ENCODE measurements at places on chromosomes 6 and 20. TPM values are rescaled to one million over a fixed set of nuclear protein-coding genes. Genes with fewer than 3 reads are reported as not detected.

- H3K27me3 ChIP-seq, result no peaks in the 10 kb centered on the region
- H3K27ac ChIP-seq, result no peak overlapping the region
- H3K36me3 ChIP-seq, result no peaks in the 10 kb centered on the region
- H3K4me3 ChIP-seq, result no peak overlapping the region
Observed at GRCh38 chr6:33784787-33785186, 4.1 kb downstream of the LEMD2 start.

DNA sequence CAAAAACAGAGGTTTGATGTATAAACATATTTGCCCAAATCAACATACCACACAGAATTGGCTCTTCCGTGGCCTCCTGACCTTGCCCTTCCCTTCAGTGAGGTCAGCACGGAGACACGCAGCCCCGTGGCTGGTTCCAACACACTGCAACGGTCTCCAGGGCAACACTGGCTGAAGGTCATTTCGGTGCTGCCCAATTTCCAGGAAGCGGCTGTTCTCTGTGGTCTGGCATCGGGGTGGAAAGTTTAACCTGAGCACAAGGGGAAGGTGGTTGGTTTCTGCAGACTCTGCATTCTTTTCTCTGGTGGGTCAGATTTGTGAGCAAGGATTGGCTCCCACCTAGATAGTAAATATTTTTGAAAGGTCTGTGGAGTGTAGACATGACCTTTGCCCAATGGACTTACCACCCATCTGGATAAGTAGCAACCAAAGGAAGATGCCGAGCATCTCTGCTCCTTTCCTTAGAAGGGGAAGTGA lies 177.6 kb upstream of the PHACTR1 start:
- DNase-seq, result peak; percentile 93
- H3K27ac ChIP-seq, result no peak overlapping the region
- H3K4me1 ChIP-seq, result peaks cover 22% of the 10 kb centered on the region
- no peak overlapping the region for H3K4me3 ChIP-seq
- no peaks in the 10 kb centered on the region for H3K36me3 ChIP-seq

Gene CDH26
- total RNA-seq, result 0.83 TPM

Gene AK9
- total RNA-seq, result 8.7 TPM

GRCh38 chr20:52649727-52650126 lies 322.4 kb upstream of the TSHZ2 start:
- no peaks in the 10 kb centered on the region for H3K27me3 ChIP-seq
- H3K4me1 ChIP-seq, result no peaks in the 10 kb centered on the region
- H3K36me3 ChIP-seq, result no peaks in the 10 kb centered on the region
- no peak for DNase-seq
